ENCODE measurements at places on chromosomes 1 and 21.

GRCh38 chr1:177817937-177818875 is 151.7 kb downstream of the SEC16B start:
- no peak for DNase-seq

GRCh38 chr1:166852918-166853317 is 13.6 kb downstream of the POGK start:
- DNase-seq = no peak

GRCh38 chr1:175530622-175531375 is 212.6 kb downstream of the TNR start:
- no peak for DNase-seq

DNA sequence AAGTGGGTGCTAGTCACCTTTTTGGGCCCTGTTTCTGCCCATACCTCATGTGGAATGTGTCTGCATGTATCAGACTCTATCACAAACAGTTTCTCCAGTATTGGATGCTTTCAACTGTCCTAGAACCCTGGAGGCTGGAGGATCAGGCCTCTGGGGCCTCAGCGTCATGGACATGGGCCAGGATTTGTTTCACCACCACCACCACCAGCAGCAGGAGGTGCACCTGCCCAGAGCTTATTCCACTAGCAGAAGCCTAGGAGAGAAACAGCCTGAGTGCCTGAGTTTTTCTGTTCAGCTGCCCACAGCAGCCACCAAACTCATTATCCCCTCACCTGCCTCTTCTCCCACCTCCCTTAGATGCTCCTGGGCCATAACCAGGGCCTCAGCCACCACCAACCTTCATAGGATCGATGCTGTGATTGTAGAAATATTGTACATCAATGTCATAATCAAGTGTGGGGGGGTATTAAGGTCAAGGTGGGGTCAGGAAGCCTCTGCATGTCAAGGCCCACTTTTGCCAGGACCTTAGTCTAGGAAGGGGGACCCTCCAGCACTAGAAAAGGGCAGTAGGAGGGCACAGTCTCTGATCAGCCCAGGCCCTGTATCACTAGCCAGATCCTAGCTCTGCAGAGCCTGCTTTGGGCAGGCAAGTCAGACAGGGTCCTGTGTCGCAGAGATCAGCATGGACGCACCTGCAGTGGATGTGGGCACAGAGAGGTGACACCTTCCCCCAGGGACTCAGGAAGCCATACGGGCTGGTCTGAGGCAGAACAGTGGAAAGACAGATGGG is 9.3 kb downstream of the DMAP1 start:
- no peak for DNase-seq

- DNase-seq = no peak
Observed at GRCh38 chr1:167767761-167768160, 46.0 kb downstream of the MPZL1 start.

- peak; percentile 31 for DNase-seq
Observed at GRCh38 chr1:3625151-3625907, 514 bp downstream of the TPRG1L start.

GRCh38 chr1:183433703-183434102 is 15.5 kb upstream of the NMNAT2 start:
- DNase-seq = no peak

DNA sequence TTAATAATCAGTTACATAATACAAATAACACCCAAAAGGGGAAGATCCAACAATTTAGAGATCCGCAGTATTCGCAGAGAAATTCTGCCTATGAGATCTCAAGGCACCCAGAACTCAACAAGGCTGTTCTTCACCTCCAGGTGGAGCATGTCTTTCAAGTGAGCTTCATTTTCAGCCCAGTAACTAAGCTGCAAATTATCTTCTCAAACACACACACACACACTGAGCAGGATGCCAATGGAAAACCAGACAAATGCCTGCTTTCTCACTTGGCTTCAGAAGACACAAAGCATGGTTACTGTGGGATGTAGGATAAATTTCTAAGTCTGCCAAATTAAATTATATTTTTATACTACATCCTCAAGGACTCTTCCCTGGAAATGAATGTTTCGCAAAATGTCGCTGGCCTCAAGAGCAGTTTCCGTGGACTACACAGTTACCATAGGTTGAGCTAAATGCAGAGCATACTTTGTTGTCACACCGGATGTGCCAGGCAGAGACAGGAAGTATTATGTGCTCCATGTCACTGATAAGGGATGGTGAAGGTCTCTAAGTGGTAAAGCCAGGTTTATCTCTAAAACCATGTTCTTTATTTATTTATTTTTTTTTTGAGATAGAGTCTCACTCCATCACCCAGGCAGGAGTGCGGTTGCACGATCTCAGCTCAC is 30.3 kb downstream of the UBR4 start:
- peak; percentile 35 for DNase-seq

GRCh38 chr1:95734560-95734959 is 500.6 kb downstream of the RWDD3 start:
- no peak for DNase-seq

GRCh38 chr1:41933106-41933505 is 14.4 kb upstream of the HIVEP3 start:
- DNase-seq = no peak

DNA sequence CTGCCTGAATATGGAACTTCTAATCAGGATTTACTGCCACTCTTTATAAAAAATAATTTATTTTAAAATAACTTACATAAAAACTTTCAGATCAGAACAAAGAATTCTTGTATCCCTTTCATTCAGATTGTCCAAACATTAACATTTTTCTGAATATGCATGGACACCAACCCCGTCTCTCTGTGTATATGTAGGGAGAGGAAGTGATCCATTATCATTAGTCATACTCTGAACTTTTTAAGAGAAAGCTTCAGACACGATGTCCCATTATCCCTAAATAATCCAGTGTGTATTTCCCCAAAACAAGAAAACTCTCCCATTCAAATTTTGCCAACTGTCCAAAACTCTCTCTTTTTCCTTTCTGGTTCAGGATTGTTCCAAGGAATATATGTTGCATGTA is 122.3 kb upstream of the CXADR start:
- no peak for DNase-seq

DNA sequence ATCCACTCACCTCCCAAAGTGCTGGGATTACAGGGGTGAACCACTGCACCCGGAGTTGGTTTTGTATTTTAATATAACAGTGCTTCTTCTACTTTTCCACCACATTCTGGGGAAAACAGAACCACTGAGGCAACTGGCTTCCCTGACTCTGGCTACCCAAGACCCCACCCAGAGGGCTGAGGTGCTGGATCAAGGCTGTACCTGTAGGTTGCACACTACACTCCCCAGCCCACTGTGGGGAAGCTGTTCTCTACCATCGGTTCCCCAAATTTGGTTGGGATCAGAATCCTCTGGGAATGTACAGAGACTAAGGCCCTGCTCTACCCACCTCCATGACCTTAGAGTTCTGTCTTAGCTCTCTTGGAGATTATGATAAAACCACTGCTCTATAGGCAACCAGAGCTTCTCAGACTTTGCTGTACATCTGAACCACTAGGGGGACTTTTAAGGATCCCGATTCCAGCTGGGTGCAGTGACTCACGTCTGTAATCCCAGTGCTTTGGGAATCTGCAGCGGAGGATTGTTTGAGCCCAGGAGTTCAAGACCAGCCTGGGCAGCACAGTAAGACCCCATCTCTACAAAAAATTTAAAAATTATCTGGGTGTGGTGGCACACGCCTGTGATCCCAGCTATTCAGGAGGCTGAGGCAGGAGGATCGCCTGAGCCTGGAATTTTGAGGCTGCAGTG is 51.6 kb downstream of the GNG4 start:
- DNase-seq = no peak

DNA sequence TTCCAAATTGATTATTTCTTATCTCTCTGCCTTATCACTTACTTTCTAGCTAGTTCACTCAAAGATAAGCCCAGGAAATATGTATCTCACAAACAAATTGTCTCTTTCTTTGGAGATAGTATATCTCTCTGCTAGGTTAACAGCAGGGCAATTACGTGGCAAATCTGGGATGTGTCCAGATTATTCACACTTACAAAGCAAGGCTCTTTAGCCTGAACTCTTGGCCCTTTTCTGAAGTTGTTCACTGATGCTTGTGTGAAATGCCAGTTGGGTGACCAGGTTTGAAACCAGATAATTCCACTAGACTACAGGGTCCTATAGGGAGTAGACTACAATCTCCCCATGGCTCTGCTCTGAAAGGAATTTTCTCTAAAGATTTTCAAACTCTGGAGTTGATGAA is 30.8 kb upstream of the FAM78B start:
- DNase-seq = no peak

DNA sequence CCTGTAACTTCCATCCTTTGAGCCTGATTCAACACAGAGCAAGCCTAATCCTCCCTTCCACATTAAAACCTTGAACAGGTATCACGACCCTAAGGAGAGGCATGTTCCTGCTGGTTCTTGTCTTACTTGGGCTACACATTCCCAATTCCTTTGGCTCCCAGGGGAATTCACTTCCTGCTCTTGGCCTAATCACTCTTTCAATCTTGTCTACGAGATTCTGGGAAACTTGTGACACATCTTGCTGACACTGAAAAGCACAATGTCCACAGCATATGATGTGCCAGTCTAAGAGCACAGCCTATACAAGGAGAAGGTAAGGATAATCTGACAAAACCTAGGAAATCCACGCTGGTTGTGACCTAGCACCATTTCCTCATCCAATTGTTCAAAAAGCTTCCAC is 163.9 kb downstream of the GABPA start:
- no peak for DNase-seq

GRCh38 chr1:232943679-232944252 is 6.6 kb upstream of the NTPCR start:
- no peak for DNase-seq

DNA sequence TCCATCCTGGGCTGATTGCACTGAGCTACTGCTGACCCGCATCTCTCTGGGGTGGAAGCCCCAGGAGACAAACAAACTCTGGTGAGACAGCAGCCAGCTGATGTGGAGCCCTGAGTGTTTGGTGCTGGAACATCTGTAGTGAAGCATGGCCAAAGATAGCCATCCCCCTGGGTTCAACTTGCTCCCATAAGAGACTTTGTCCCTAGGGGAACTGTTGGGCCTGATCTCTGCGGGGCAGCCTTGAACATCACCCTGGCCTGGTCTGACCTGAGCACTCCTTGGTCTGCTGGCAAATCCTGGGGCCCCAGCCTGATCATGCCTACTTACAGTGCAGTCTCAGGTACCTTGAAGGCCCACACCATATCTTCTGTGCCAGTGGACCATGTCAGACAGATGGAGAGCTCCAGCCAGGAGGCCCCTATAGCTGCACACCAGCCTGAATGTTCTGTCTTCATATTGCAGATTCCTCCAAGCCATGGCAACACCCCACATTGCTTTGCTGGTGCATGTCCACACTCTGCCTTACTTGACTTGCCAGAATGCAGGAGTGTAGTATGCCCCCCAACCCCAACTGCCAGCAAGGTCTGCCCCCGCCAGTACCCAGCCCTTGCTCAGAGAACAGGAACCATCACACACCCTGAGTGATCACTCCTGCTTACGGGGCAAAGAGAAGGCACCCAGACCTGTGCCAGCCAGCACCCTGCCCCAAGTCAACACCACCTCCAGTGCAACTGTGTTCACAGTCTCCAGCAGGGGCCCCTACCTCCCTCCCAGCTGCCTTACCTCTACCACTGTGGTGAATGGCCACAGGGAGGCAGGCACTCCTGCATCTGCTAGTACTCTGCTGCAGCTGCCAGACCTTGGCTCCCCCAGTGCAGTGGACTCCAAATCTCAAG is 690.5 kb upstream of the NR5A2 start:
- no peak for DNase-seq
